ENCODE measurements at places on chromosomes 6 and 20. TPM values are rescaled to one million over a fixed set of nuclear protein-coding genes. Genes with fewer than 3 reads are reported as not detected.
A peak's percentile ranks its signal among the peaks of the same experiment; 100 is the strongest.

MTRF1L gene
- polyA plus RNA-seq, result 13.5 TPM

GRCh38 chr6:133551847-133552341 is 310.7 kb downstream of the EYA4 start:
- DNase-seq, result peak; percentile 15

DNA sequence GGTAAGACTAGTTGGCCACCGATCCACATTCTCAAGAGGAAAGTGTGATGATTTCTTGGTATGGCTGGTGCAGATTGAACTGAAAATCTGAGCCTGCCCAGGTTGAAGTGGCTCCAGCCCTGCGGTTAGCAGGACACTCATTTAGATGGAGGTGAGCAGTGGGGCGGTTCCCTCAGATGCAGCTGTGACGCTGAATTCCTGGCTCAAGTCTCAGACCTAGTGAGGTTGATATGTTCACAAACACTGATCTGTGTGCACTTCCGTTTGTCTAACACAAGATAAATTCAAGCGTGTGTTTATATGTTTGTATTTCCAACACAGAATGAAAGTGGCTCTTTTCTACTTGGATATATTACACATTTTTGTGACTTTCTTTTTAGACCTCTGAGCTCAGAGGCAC is 83.4 kb upstream of the FRMD1 start:
- DNase-seq, result no peak

DNA sequence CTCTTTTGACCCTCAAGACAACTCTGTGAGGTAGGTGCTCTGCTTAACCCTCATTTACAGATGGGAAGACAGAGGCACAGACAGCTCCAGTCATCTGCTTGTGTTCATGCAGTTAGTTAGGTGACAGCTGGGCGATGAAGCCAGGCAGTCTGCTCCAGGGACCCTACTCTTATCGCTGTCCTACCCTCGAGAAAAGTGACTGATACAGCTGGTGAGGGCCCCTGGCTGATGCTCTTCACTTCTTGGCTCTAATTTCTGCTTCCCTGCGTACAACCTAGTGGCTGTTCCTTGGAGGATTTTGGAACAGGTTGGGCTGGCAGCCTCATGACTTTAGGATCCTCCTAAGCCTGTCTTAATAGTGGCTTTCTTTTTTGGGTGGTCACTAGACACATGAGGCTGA is 9.1 kb upstream of the TJAP1 start:
- DNase-seq, result no peak

DNA sequence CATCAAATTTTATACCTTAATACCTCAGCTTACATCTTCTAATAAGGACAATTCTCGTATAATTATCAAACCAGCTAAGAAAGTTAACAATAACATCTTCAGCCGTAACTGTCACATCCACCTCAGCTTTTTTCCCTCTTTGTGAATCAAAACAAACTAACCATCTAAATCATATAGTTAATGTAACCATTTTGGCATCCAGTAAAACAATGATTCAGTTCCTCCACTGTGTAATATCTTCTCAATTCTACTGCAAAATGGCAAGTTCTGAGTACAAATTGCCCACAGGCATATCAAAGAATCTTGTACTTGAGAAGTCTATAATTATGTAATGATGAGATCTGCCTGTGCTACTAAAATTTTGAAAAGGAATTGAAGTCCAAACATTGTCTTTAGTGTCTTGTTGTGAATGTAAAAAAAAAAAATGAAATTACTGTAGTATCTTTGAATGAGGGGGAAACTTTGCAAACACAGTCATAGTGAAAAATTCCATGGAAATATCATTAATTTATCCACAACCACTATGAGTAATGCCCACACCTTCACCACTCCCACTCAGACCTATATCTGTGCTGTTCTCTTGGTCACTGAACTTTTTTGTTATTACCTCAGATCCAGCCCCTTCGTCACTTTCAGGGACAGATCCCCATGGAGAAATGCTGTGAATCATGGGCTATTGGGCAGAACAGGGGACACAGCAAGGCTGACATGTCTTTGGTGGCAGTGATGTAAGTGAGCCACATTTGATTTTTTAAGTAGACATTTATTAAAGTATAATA is 178.6 kb upstream of the RAB32 start:
- no peak for DNase-seq

GRCh38 chr6:104969108-104969507 is 12.2 kb downstream of the LIN28B start:
- DNase-seq, result no peak

Measured in heart right ventricle (tissue), 16 donors.